ENCODE measurements at places on chromosomes 5 and 9.

- DNase-seq: peak; percentile 67
Measured at GRCh38 chr5:56264417-56265025, 31.4 kb upstream of the ANKRD55 start.

DNA sequence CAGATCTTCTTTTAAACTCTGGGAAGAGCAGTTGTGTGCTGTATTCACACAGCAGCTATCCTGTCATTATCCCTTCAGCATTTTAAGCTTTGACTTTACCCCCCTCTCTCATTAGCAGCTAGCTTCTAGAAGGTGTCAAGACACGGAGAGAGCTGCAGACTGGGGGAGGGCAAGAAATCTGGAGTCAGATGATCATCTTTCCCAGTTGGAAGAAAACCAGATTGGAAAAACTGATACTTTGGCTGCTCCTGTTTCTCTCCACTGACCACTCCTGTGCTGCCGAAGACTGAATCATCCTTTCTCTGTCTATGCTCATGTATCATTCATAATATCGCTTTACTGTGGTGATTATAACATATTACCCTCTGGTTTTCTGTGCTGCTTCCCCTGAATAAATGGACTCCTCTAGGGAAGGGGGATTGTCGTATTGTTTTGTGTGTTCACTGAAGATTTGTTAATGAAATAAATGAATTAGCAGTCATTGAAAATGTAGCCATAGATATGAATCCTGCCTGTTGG is 75.1 kb downstream of the SH3GL2 start:
- DNase-seq: no peak

DNA sequence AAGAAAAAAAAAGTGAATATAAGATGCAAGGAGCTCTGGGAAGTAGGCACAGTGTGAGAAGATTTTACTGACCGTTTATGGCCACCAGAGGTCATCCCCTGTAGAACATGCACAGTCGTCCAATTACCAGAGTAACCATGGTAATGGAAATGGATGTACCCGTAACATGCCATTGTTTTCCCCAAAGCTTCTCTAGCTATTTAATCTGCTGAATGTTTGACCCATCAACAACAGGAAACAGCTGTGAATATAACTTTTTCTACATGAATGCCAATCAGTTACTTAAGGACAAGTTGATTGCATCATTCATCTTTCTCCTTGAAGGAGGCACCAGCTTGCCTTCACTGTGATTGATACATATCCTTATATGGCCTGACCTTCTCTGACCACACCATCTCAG is 1967.0 kb upstream of the CDH9 start:
- peak; percentile 43 for DNase-seq

DNA sequence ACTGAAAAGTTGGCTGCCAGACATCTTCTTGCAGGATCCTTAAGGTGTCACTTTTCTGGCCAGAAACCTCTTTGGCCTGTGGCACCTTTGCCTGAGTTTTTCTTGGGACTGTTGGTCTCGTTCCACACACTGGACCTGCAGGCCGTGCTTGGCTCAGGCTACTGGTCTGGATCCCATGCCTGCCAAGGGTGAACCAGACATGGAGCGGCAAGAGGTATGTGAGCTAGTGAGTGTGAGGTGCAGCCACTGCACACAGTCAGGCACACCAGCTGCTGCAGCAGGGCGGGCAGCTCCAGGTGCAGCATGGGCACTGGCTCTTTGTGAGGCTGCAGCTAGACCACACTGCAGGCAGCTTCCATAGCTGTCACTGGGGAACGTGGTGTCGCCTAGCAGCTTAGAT is 47.9 kb downstream of the NDUFAF2 start:
- DNase-seq: no peak

GRCh38 chr5:175778951-175779503 is 92.4 kb upstream of the CPLX2 start:
- no peak for DNase-seq

DNA sequence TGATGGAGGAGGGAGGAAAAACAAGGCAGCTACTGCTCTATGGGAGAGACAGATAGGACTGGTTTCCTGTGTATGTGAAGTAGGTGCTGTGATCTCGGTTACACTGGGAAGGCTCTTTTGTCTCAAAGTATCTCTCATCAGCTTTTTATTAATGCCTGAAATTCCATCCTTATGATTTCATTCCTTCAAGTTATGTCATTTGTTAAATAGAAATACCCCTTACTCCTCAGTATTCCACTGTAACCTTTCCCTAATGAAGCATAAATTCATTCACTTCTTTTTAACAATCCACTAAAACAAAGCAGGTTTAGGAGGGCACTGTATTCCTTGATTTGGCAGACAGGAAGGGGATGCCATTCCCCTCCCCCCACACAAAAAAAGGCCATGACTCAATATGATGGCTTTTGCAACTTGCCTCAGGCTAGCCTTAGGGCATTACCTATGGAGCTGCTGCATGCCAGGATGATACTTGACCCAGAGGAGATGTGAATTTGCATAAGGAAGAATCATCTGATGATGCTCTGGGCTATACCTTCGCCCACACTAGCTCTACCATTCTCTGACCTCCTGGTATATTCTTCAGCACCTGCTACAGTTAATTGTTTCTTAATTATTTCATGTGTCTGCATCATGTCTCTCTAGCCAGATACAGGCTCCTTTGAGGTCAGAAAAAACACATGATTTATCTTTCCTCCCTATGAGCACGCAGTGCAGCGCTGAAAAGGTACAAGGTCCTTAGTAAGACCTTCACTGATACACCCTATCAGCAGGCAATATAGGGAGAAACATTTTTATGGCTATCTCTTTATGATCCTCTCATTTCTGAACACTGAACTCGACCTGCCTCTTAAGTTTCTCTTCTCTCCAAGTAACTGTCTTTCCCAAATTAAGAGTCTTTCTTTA is 26.3 kb downstream of the NR3C1 start:
- DNase-seq: no peak

DNA sequence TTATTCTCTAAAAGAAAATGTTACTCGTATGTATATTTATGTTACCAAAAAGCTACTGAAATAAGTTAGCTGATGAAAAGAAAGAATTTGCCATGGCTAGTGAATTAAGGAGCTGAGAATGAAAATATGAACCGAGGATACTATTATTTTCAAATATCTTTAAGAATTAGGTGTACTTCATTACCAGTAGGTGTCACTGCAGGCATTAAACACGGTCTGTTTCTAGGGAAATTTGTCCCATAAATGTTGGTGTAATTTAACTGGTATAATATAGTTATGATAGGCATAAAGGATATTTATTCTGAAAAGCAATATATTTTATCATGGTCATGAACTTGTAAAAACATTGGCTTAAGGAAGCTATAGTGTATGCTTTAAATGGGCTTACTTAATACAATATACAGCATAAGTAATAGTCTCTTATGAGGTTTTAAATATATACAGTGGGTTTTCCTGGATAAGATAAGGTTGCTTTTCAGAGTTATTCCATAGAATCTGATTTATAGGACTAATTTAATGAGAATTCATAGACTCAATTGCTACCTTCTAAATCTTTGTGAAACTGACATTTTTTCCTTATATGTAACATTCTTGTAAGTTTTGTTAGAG is 72.4 kb upstream of the MPDZ start:
- DNase-seq: peak; percentile 70

- DNase-seq: peak; percentile 59
Measured at GRCh38 chr5:181243018-181243563, 615 bp downstream of the RACK1 start.

- no peak for DNase-seq
Measured at GRCh38 chr5:167451076-167451475, 840.4 kb upstream of the WWC1 start.

- no peak for DNase-seq
Measured at GRCh38 chr9:78644359-78644758, 347.4 kb downstream of the PSAT1 start.

DNA sequence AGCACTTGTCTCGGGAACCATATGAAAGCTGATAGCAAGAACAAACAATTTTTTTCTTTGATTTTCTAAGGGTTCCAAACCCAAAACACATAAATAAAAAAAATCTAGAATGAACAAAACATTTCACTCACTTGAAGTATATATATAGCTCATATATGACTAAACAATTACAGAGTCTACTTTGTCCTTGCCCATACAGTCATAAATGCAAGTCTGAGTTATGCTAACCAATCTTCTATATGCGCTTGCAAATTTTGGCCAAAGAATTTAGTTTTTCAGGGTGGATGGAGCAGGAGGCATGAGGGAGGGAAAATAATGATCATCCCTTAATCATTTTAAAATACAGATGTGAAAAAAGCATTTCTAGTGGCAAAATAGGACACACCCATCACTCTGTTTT is 370.1 kb downstream of the BNC2 start:
- no peak for DNase-seq

GRCh38 chr5:38463634-38464521 is 92.6 kb downstream of the LIFR start:
- DNase-seq: no peak

DNA sequence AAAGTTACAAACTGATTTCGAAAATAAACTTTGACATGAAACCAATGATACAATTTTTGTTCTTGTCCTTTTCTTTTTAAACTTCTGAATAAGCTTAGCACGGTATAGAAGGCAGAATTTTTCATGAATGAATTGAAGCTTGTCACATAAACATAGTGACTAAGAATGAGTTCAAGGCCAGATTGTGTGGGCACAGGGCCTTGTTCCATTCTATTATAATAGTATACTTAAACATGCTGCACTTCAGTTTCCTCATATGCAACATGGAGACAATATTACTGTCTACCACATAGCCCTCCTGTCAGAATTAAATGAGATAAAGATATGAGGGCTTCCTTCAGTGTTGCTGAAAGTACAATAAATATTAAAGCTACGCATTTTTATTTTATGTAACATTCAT is 204.2 kb upstream of the HAPLN1 start:
- no peak for DNase-seq

DNA sequence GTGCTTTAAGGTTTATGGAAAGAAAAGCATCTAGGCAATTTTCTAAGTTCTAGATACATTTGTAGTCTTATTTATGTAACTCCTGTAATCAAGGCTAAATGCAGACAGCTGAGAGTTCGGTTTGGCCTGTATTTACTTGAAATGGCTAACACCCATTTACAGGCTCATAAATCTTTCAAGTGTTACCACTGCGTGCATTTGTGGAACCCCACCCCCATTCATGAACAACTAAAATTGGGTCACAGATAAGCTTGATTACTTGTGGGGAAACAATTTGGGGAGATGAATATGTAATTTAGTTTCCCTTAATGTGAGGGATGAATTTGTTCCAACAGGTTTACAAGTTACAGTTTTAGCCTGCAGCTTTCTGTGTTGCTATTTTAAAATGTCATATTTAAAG is 360.6 kb downstream of the ARRDC3 start:
- no peak for DNase-seq

- no peak for DNase-seq
Measured at GRCh38 chr5:4627929-4628328, 512.2 kb upstream of the ADAMTS16 start.

GRCh38 chr5:35305336-35306020 is 75.2 kb upstream of the PRLR start:
- no peak for DNase-seq

DNA sequence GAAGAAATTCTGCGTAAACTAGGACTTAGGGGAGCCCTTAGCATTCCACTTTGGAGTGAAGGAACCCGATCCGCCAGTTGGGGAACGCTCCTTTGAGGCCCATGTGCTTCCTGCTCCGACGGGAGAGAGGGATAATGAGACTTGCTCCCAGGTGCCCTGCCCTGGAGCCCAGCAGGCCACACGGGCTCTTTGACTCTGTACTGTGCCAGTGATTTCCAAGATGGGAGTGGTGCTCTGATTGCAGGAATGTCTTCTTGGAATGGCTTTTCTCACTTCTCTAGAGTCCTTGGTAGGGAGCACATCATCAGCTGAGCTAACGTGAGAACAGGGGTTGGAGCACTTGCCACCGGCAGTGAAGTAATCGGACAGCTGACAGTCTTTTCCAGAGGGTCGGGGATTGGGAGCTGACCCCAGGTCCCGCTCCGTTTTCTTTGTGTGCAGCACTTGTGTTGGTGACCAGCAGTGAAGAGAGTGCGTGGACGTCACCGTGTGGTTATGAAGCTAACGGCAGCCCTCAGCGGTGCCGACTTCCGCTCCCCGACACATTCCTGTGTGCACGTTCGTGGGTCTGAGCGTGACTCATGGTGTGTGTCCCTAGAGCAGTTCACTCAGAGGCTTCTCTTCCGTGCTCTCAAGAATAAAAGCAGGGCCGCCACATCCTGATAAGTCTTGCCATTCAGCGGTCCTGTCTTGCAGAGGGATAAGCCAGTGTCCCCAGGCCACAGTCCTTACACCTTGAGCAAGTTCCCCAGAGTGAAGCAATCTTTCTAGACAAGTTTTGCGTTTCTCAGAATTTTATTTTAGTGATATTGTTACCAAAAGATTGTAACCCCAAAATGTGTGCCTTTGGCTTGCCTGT is 25.6 kb downstream of the ABL1 start:
- DNase-seq: no peak

- no peak for DNase-seq
Measured at GRCh38 chr5:95937607-95938152, 24.0 kb downstream of the ELL2 start.

- no peak for DNase-seq
Measured at GRCh38 chr5:89241186-89241585, 358.2 kb upstream of the MEF2C start.

DNA sequence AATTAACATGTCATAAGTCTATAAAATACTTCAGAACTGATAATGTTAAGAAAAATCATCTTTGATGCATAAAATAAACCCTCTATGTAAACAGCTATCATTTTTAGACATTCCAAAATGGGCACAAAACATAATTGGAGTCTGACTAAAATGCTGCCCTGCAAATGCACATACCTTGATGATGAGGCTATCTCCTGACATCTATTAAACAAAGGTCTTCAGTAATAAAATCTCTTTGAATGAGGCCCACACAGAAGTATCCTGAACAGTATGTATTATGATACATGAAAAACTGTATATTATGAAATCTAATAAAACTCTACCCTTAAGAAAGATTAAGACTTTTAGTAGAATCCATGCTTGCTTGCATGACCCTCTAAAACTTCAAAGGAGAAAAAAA is 66.1 kb downstream of the FBXL17 start:
- DNase-seq: no peak

DNA sequence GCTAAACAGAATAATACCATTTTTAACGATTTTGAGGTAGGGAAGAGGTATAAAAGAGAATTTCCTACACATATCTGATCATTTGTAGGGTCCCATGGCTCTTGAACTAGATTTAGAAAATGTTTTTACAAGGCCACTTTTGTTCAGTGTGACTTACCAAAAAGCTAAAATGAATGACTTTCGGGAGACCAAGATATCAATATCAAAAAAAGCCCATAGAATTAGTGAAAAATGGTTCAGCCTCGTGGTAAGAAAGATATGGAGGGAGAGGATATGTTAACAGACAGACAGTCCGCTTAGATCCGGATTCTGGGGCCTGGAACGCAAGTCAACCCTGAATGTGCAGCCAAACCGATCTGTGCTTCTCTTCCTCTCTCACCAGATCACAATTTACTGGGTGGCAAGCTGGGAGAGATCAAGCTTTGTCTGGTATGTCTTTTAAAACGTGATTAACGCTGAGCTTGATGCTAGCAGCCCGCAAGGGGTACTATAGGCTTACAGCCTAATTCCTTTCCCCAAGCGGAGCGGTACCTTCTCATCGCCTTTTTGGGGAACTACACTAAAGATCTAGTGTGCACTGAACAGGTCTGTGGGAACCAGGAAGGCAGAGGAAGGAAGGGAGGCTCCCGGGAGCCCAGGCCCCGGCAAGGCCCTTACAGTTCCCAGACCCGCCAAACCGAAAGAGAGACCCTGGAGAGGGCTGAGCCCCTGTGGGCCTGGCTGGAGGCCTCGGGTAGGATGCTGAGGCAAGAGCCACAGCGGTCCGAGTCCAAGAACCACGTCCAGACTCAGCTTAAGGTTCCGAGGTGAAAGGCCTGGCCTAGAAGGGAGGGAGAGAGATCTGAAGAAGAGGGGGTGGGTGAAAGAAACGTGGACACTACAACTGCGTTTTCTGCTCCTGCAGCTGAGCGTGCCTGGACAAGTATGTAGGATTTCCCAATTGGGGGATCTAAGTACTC is 2.9 kb downstream of the NR2F1-AS1 start:
- DNase-seq: no peak

Data from Karpas-422 (cell line).